ENCODE measurements at places on chromosomes 7 and 10. TPM values are rescaled to one million over a fixed set of nuclear protein-coding genes. Genes with fewer than 3 reads are reported as not detected.

Gene MMRN2
- 0.21 TPM for total RNA-seq

Gene FFAR4
- not detected for total RNA-seq

Gene HOGA1
- total RNA-seq = 0.34 TPM

Gene CPXM2
- 0.07 TPM for total RNA-seq

Gene SUN3
- total RNA-seq = 1.4 TPM

Gene SPAG6
- total RNA-seq = not detected

Gene MICU1
- total RNA-seq = 22.2 TPM

All from nasal cavity respiratory epithelium epithelial cell of viscerocranial mucosa (primary cell).